ENCODE measurements at places on chromosomes 11 and 22. TPM values are rescaled to one million over a fixed set of nuclear protein-coding genes. Genes with fewer than 3 reads are reported as not detected.

The PHF5A gene
- 8.8 TPM for total RNA-seq

The FGF3 gene
- not detected for total RNA-seq

The INTS4 gene
- total RNA-seq: 17.9 TPM

- DNase-seq: no peak
These were observed 179.7 kb downstream of the RRAS2 start for GRCh38 chr11:14179116-14179820.

GRCh38 chr11:115990004-115990447, 485.8 kb upstream of the CADM1 start:
- DNase-seq: no peak

Measured in pancreas (tissue), 10 donors.